Stimulated activated CD4-positive, alpha-beta T cell treated with anti-CD3 and anti-CD28 coated beads, TNF-alpha, amount 100 ng/mL, for 24 hours (primary cell): ENCODE measurements at places on chromosomes 2 and 18.

- no peak for DNase-seq
These were observed 37.8 kb downstream of the PCBP1 start for GRCh38 chr2:70124983-70125480.

- no peak for DNase-seq
These were observed 61.9 kb upstream of the CREB1 start for GRCh38 chr2:207467716-207468347.

GRCh38 chr2:31219131-31219969, 2.0 kb upstream of the CAPN14 start:
- no peak for DNase-seq

- DNase-seq = no peak
These were observed 775.5 kb downstream of the RNF144A start for GRCh38 chr2:7692657-7693161.
